ENCODE measurements at places on chromosomes 11 and 22.

GRCh38 chr22:18085188-18085587 is 7.4 kb downstream of the PEX26 start:
- DNase-seq = no peak

DNA sequence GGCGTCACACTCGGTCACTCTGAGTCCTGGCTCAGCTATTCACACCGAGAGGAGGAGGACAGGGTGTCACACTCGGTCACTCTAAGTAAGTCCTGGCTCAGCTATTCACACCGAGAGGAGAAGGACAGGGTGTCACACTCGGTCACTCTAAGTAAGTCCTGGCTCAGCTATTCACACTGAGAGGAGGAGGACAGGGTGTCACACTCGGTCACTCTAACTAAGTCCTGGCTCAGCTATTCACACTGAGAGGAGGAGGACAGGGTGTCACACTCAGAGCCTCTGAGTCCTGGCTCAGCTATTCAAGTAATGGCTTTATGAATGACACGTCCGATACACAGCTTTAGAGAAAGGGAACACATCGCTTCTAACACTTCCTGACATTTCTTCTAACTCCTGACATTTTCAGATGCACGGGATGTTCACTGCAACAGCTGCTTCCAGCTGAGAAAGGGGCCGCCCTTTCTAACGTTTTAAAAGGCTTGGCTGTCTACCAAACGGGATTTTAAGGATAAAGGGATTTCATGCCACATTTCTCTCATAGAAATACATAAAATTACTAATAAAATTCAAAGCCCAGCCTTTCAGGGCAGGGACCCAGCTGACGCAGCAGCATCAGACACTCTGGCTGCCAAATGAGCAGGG is 28.1 kb downstream of the DRD4 start:
- no peak for DNase-seq

DNA sequence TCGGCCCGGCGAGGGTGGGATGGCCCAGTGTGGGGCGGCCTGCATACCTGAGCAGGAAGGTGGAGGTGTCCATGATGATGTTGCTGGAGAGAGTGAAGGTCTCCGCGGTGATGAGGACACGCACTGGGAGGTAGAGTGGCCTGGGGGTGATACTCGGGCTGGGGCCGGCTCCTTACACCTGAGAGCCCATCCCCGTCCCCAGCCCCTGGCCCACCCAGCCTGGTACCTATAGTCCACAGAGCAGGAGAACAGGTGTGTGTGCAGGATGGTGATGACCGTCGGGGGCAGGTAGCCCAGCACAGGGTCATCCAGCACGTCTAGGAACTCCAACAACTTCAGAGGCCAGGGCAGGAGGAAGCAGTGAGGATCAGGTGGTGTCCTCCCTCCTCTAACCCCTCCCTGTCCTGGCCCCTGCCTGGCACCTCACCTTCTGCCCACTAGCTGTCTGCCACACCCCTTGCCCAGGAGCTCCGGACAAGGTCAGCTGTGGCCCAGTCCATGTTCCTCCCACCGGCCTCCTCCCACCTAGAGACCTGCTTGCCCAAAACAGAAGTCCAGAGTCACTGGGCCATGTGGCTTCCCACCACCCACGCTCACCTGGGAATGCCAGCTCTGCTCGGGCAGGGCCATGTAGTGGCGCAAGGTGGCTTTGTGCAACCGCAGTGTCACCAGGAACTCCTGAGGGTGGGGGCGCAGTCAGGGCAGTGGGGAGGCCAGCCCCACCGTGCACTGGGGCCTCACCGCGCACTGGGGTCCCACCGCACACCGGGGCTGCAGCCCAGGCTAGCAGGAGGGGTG is 11.3 kb downstream of the ATG2A start:
- no peak for DNase-seq

DNA sequence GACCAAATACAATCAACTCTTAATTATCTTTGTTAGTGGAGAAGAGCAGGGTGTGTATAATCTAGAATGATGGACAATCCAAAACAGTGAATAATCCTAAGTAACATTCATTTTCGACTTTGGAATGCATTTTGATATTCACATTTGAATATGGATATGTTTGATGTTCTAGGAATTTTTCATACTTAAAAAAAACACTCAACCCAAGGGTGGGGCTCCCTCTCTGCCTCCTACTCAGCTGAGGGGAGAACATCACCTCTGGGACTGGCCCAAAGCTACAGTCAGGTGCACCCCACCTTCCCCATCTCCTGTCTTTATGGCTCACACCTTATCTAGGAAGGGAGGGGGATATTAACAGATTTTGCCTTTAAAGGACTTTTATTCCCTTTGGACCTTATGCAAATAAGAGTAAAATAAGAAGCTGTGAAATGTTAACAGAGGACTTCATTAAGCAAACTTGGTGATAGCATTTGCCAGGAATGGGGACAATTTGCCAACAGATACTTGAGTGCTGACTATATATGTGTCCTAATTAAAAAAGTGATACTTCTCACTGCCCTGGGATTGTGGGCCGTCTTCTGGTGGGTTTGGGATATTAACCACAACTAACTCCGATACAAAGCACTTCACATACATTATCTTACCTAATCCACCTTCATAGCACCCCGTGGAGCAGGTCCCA is 187.0 kb downstream of the ST3GAL4 start:
- DNase-seq = no peak

DNA sequence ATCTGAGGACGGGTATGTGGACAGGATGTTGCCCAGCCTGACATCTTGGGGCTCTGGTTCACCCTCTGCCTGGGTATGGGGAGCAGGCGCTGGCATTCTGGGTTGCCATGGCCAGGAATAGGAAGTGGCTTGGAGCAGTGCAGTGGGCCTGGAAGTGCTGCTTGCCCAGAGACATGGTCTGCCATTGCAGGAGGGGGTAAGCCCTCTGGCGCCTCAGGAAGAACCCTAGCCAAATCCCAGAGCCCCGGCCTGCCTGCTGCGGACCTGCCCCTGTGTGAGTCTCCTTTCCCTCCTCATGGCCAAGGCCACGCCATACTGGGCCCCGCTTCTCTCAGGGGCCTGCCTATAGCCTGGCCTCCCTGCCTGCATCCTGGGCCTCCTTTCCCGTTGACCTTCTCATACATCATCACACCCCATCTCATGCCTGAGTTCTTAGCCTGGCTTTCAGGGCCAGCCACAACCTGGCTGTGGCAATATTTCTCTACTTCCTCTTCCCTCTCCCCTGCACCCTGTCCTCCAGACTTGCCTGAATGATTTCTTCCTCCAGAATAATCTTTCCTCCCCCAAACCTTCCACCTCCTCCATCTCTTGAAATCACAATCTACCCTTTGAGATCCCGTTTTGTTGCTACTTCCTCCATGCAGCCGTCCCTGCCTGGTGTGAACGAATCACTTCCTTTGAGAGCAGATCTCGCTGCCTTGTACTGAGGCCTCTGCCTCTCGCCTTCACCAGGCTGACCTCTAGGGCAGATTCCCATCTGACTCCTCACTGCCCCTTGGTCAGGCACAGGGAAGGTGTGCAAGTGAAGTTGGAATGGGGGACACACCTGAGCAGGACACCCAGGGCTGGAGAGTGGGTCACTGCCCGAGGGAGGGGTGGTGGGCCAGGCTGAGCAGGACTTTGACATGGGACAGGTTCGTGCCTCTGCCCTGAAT is 5.2 kb downstream of the CAPN5 start:
- DNase-seq = no peak

GRCh38 chr11:65008016-65008415 is 5.9 kb upstream of the ARL2 start:
- DNase-seq = no peak

DNA sequence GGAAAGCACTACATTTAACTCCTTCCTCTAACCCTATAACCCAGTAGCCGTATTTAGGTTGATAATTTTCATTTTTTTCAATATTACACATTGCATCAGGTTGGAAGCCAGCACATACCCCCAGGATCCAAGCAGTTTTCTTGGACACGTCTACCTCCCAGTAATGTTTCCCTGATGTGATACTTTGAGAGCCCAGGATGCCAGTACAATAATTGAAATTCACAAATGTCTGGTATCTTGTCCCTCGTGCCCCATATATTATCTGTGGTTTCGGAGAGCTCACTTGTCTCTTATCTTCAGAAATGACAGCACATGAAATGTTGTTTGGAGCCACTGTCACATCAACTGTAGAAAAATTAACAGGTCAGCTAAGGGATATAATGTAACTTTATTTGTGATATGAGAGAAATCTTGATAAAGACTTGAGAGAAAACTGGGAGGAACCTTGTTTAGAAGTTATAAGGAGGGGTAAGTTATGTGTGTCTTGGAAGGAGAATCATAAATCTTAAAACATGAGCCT is 19.8 kb downstream of the TRIM5 start:
- no peak for DNase-seq

- no peak for DNase-seq
These were observed 551.0 kb downstream of the OPCML start for GRCh38 chr11:132981131-132981956.

DNA sequence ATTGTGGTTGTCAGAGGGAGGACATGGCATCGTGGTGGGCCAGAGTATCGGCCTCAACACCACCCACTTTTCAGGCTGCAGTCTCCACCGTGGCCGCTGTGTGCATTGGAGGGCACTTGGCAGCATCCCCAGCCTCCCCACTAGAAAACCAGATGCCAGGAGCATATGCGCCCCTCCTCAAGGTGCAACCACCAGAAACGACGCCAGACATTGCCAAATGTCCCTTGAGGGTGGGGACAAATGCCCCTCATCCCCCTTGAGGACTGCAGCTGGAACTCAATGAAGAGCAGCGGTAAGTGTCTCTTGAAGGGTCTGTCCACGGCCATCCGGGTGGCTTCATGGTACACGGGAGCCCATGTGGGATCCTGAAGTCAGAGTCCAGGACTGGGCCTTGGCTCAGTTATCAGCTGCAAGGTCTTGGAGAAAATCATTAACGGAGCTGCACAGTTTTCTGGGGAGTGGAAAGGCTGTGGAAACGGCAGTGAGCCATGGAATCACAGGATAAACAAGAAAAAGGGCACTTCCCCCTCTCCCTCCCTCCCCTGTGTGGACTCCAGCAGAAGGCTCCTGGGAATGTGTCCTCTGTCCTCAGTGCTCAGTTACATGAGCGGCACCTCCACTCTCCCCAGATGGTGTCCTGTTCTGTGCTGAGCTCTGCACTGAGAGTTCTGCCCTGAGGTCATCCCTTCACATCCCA is 324.4 kb upstream of the B3GAT1 start:
- no peak for DNase-seq

DNA sequence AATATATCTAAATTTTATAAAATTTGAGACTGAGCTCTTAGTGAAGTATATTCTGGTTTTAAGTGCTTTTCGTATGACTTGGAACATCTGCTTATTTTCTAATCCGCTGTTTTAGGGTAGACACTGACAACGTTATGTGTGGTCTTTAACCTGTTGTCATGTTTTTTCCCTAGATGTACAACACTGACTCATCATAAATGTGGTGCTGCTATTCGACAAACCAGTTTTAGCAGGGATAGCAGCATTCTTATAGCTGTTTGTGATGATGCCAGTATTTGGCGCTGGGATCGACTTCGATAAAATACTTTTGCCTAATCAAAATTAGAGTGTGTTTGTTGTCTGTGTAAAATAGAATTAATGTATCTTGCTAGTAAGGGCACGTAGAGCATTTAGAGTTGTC is 23.8 kb upstream of the HIKESHI start:
- no peak for DNase-seq

DNA sequence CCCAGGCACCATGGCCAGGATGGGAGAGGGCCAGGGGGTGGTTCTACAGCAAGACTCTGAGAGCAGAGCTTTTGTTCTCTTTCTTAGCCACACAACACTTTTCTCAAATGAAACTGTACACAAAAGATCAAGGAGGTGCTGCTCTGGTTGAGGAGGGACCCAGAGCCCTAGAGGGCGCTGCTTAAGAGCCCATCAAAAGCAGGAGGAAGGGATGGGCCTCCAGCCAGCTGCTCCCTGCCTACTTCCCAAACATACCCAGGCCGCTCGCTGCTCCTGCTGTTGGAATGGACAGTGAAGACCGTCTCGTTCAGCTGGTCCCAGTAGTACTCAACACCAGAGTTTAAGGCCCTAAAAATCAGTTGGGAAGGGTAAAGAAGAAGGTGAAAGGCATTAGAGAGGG is 18.4 kb upstream of the CHRM4 start:
- DNase-seq = no peak

DNA sequence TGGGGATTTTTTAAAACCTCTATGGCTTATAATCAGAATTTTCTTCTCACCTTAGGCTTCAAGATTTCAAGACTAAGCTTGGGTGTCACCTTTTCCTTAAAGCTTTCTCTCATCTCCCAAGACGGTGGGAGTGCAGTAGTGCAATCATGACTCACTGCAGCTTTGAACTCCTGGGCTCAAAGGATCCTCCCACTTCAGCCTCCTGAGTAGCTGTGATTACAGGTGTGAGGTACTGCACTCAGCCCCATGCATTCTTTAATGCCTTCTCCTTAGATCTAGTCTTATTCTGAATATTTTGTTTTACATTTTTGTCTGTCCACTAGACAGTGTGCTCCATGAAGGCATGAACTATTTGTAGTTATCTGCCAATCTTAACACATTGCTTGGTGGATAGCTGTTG is 55.7 kb upstream of the FAT3 start:
- no peak for DNase-seq

GRCh38 chr11:47854667-47855066 is 6.5 kb upstream of the NUP160 start:
- no peak for DNase-seq

DNA sequence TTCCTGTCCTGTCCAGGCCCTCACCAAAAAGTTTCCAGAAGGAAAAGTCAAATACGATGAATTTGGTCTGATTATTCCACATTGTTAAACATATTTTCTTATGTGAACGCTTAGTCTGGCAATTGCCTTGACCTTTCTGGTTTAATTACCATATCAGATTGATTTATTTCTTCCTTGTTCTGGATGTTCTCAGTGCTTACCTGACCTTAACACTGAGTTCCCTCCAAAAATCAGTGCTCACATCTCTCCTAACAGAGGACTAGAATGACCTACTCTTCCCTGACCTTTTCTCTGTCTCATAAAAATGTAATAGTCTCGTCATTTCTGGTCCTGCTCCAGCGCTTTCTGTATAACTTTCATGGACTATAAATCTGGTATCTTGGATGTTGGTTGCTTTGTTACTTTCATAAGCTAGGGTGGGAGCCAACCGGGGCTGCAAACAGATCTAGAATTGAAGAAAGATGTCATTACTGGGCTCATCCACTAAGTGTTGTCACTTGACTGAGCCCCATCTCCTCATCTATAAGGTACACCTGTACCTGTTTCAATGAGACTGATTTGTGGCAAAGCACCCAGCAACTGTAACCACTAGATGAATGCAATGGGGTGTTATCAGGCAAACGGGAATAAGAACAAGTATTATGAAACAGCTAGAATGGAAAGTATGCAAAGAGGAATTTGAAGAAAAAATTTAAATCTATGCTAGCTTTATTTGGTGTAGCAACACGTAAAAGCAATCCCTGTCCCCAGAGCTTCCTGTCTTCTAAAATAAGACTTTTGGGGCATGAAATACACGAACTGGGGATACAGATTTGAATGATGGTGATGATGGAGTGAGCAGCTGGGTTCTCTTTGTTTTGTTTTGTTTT is 2.4 kb downstream of the FADS2 start:
- DNase-seq = no peak

- DNase-seq = no peak
These were observed 128.3 kb downstream of the OSBP2 start for GRCh38 chr22:30823015-30823370.

Data from NCI-H510A (cell line).